ENCODE measurements at places on chromosomes 1 and 21. TPM values are rescaled to one million over a fixed set of nuclear protein-coding genes. Genes with fewer than 3 reads are reported as not detected.

- no peak overlapping the region for H3K4me3 ChIP-seq
- H3K4me1 ChIP-seq = no peaks in the 10 kb centered on the region
- DNase-seq = no peak
- H3K36me3 ChIP-seq = no peaks in the 10 kb centered on the region
Observed at GRCh38 chr21:38148046-38148445, 108.7 kb upstream of the KCNJ15 start.

The F13B gene
- polyA plus RNA-seq = not detected

DNA sequence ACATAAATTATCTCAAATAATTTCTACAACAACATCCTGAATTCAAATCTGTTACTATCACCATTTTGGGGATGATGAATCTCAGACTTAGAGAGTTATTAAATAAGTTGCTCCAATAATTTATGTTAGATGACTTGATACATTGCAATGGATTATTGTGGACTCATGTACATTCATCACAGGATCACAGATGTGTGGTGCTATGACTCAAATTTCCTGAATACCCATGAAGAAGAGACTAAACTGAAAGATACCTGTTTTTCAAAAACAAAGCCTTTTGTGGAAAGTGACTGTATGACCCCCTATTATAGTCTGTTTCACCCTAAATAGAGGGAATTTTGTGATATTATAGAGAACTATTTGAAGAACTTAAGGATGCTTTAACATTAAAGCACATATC is 315.0 kb downstream of the PLA2G4A start:
- no peaks in the 10 kb centered on the region for H3K36me3 ChIP-seq
- no peak overlapping the region for H3K27ac ChIP-seq
- no peak overlapping the region for H3K4me3 ChIP-seq
- H3K27me3 ChIP-seq = no peaks in the 10 kb centered on the region
- DNase-seq = no peak

The L1TD1 gene
- polyA plus RNA-seq = 0.20 TPM

The FOXO6 gene
- polyA plus RNA-seq = not detected

DNA sequence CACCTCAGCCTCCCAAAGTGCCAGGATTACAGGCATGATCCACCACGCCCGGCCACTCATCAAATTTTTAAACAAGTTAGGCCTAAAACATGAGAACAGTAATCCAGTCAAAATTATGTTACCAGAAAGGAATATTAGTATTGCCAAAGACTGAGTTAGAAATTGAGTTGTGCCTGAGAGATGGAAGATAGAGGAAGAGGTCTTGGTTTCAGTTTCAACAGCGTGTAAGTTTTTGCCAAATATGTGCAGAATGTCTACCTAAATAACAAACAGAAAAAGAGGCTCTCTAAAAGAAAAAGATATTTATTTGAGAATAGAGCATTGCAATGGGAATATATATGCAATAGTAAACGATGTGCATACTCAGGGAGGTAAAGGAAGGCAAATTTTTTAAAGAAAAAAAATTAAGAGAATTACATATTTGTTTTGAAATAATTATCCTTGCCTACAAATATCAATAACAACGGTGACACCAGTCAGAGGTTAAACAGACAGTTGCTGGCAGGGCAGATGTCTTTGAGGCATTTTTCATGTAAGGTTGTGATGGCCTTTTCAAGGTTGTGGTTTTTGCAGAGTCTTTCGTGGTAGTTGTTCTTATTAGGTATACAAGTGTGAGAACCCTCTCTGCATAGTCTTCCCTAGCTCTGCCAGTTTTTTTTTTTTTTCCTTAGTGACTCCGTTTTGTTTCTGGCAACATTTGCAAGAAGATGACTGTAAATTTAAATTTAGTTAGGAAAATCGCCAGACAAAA is 2.2 kb upstream of the CD1B start:
- H3K4me1 ChIP-seq = no peaks in the 10 kb centered on the region
- no peaks in the 10 kb centered on the region for H3K36me3 ChIP-seq
- H3K4me3 ChIP-seq = no peak overlapping the region

- peaks cover 26% of the 10 kb centered on the region for H3K27me3 ChIP-seq
- no peak for DNase-seq
- no peaks in the 10 kb centered on the region for H3K36me3 ChIP-seq
- peaks cover 17% of the 10 kb centered on the region for H3K4me1 ChIP-seq
- no peak overlapping the region for H3K4me3 ChIP-seq
- H3K27ac ChIP-seq = no peak overlapping the region
Observed at GRCh38 chr1:156866249-156866909, 5.7 kb downstream of the NTRK1 start.

DNA sequence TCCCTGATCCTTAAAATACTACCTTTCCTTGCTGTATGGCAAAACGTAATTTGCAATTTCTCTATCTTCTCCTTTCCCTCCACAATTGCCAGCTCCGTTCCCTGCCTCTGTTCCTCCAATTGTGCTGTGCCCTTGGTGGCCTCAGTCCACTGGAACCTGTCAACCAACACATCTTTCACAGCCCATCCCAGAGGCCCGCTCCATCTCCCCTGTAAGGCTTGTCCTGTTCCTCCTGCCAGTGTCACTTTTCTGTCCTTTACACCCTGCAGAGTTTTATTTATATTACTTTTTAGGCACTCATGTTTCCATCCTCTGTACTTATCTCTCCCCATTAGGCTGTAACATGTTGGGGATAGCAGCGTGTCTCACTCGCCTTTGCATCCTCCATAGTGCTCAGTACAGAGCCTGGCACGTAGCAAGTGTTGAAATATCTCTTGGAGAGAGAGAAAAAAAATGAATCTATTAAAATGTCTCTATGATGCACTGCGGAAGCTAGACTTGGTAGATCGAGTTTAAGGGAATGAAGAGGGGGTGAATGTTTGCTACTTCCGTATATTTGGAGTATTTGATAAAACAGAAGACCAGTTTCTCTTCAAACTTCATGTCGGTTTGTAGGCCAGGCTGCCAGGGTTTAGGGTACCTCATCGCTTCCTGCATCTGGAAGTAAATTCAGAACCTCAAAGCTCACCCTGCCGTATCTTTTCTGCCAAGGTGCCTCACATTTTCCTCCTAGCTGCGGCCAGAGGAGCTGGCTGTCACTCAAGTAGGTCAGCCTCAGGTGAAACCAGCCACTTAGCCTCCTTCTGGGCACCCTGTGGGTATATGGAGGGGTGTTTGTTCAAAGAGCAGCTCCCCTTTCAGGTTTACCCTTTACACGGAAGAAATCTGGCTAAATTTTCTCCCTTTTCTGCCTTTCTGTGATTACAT is 303.8 kb downstream of the TM2D1 start:
- no peaks in the 10 kb centered on the region for H3K27me3 ChIP-seq
- no peak for DNase-seq
- H3K36me3 ChIP-seq = no peaks in the 10 kb centered on the region
- no peak overlapping the region for H3K4me3 ChIP-seq
- no peak overlapping the region for H3K27ac ChIP-seq

The NGF gene
- 1.1 TPM for polyA plus RNA-seq

DNA sequence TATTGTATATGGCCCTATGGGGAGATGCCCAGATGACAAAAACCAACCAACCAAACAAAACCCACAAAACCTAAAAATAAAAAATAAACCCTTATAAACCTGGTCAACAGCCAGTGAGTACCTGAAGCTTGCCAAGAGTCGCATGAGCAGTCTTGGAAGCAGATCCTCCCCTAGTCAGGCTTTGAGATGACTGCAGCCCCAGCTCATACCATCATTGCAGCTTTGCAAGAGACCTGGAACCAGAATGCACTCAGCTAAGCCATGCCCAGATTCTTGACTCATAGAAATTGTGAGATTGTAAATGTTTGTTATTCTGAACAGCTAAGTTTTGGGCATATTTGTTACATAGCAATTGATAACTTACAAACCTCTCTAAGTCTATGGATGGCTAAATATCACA is 326.8 kb downstream of the HLX start:
- no peak for DNase-seq
- H3K4me1 ChIP-seq = no peaks in the 10 kb centered on the region
- no peak overlapping the region for H3K27ac ChIP-seq
- H3K4me3 ChIP-seq = no peak overlapping the region
- H3K27me3 ChIP-seq = no peaks in the 10 kb centered on the region
- no peaks in the 10 kb centered on the region for H3K36me3 ChIP-seq

- H3K27me3 ChIP-seq = no peaks in the 10 kb centered on the region
- H3K36me3 ChIP-seq = no peaks in the 10 kb centered on the region
- no peak overlapping the region for H3K4me3 ChIP-seq
- peaks cover 44% of the 10 kb centered on the region for H3K4me1 ChIP-seq
- H3K27ac ChIP-seq = no peak overlapping the region
Observed at GRCh38 chr1:23470282-23471070, 13.5 kb downstream of the ASAP3 start.

The CSF3R gene
- polyA plus RNA-seq = not detected

GRCh38 chr1:10863886-10864285 is 67.4 kb upstream of the CASZ1 start:
- no peaks in the 10 kb centered on the region for H3K4me1 ChIP-seq
- H3K36me3 ChIP-seq = no peaks in the 10 kb centered on the region
- DNase-seq = no peak
- H3K27ac ChIP-seq = no peak overlapping the region

GRCh38 chr1:236361909-236362590 is 32.0 kb upstream of the EDARADD start:
- H3K4me3 ChIP-seq = no peak overlapping the region
- no peak overlapping the region for H3K27ac ChIP-seq
- no peak for DNase-seq
- H3K4me1 ChIP-seq = no peaks in the 10 kb centered on the region

The BATF3 gene
- polyA plus RNA-seq = not detected

GRCh38 chr1:167145965-167146364 is 52.1 kb downstream of the STYXL2 start:
- H3K27me3 ChIP-seq = no peaks in the 10 kb centered on the region
- no peaks in the 10 kb centered on the region for H3K4me1 ChIP-seq
- no peaks in the 10 kb centered on the region for H3K36me3 ChIP-seq
- no peak overlapping the region for H3K27ac ChIP-seq

DNA sequence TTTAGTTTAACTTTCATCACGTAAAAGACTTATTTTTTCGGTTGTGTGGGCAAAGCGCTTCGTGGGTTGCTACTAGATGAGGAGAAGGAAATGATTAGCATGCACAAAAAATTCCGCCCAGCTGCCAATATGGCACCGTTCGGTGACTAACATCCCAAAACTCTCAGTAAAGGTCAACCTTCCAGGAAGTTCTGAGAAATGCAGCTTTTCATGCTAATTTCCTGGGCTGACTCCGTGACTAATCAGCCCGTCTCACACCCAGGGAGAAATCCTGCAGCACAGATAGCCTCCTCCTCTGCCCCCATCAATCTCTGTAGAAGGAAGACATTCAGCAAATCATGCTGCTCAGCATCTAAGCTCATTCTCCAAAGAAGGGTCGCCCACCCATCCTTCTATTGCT is 34.1 kb downstream of the TMCO4 start:
- no peaks in the 10 kb centered on the region for H3K27me3 ChIP-seq
- H3K4me1 ChIP-seq = peaks cover 13% of the 10 kb centered on the region
- no peak overlapping the region for H3K4me3 ChIP-seq
- H3K36me3 ChIP-seq = no peaks in the 10 kb centered on the region
- DNase-seq = no peak

The AK5 gene
- 0.22 TPM for polyA plus RNA-seq

DNA sequence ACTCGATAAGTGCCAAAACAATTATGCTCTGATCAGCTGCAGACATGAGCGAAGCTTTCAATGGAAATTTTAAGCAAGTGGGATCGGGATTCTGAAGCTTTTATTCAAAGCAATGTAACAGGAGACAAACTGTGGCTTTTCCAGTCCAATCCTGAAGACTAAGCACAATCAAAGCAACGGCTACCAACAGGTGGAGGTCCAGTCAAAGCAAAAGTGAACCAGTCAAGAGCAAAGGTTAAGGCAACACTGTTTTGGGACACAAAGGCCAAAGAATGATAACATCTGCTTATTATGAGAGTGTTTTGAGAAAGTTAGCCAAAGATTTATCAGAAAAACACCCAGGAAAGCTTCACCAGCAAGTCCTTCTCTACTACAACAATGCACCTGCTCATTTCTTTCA is 170.1 kb downstream of the SEC16B start:
- H3K27ac ChIP-seq = no peak overlapping the region
- DNase-seq = no peak
- no peaks in the 10 kb centered on the region for H3K36me3 ChIP-seq
- peaks cover 5% of the 10 kb centered on the region for H3K4me1 ChIP-seq

DNA sequence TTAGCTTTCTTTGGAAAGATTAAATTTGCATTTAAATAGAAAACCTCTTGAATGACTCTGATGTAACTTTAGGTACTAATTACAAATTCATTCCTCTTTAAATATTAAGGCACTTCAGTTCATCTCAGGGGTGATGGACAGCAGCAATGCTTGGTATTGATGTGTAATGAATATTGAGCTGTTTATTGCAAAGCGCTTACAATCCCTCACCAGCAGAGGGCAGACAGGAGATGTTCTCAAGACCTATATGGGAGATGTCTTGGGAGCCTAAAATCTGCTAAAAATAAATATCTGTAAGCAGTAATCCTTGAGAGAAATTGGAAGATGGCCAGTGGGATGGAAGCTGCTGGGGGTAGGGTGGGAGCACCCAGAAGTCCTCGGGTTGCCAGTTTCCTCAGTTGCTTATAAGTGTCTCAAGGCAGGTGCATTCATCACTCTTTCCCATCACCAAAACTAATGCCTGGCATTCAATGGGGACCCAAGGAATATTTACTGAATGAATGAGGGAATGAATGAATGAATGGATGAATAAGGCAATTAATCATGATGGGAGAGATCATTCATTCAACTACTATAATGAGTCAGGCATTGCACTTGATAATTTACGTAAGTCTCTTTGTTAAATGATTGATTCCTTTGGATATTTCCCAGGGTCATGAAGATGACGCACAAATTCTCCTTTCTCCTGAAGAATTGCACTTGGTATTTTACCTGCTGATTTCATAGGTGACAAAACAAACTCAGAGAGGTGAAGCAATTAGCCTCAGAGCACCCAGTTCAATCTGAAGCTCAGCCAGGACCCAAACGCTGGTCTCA is 2.3 kb downstream of the KLHDC8A start:
- DNase-seq = peak; percentile 35
- H3K27me3 ChIP-seq = peaks cover 11% of the 10 kb centered on the region
- H3K4me3 ChIP-seq = no peak overlapping the region
- no peaks in the 10 kb centered on the region for H3K36me3 ChIP-seq
- no peaks in the 10 kb centered on the region for H3K4me1 ChIP-seq

The C1orf210 gene
- polyA plus RNA-seq = 4.6 TPM

The ENTREP3 gene
- polyA plus RNA-seq = 8.8 TPM

DNA sequence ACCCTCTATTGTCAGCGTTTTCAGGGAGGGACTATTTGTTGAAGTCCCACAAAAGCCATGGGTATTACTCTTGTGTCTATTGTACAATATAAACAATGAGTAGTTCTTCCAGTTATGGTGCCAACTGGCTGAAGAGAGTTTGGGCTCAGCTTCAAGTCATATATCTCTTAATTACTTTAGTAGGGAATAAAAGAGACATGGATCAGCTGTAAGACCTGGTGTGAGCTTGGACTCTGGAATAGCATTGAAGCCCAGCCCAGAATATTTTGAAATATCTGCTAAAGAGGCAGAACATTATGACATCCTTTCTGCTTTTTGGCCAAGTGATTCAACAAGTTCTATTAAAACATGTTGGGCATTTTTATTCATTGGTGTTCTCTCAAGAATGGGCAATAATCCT is 224.9 kb downstream of the BACH1 start:
- no peak overlapping the region for H3K27ac ChIP-seq
- no peaks in the 10 kb centered on the region for H3K36me3 ChIP-seq
- DNase-seq = no peak
- H3K27me3 ChIP-seq = no peaks in the 10 kb centered on the region
- H3K4me3 ChIP-seq = no peak overlapping the region

The C1orf141 gene
- not detected for polyA plus RNA-seq

Data from keratinocyte (primary cell).